ENCODE measurements at places on chromosomes 7 and 10.

DNA sequence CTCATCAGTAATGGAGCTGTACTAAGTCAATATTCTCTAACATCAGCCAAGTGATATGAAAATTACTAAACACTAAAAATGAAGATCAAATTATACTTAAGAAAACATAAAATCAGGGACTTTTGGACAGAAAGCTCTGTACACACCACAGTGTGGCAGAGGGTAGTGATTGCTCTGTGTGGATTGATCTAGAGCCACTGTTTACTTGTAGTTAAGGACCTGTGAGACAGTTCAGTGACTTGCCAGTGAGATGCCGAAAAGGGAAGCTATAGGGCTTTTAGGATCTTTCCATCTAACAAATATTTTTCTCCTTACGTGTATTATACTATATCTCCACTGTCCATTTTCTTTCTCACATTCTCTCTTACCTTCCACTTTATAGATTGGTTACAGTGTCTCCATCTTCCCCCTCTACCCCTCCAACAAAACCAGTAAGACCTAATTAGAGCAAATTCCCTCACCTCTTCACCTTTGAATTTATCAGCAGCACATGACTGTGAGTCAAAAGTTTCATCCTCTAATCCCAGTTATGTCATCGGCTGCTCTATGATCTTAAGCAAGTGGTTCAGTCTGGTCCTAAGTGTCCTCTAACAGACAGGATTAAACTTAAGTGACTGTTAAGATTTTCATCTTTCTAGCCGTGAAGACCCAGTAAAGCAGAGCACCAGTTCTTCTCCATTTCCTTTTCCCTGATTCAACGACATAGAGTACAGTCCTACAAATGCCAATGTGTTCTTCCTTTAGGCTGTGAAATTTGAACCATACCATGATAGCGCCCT, 6.9 kb downstream of the PIK3CG start:
- no peak for DNase-seq

DNA sequence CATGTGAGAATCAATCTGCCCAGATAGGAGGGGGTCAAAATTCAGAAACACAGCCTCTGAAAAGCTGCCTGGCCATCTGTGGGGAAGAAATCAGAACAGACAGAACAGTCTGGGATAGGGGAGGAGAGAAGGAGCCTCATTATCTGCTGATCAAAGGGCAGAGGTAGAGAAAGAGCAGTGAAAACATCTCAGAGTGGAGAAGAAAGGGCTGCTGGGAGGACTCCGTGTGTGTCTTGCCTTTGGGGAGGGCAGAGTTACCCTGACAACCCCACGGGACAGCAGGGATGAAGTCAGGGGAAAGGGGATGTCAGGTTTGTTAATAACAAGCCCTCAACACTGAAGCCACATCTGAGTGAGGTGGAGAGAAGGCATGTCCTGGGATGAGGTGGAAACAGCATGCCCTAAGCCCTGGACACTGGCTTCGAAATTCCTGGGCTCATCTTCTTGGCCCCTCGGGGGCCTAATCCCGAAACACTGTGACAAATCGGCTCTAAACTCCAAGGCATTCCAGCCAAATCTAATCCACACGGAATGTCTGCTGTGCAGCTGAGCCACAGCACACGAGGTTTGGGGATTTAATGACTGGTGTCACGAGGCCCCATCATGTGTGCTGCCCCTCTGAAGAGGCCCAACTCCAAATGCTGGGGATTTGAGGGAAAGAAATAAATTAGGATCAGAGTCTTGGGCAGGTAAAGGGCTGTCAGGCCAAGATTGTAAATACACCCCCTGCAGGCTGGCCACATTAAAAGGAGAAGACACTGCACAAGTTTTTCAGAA, 82.8 kb upstream of the FGFR2 start:
- DNase-seq, result no peak

DNA sequence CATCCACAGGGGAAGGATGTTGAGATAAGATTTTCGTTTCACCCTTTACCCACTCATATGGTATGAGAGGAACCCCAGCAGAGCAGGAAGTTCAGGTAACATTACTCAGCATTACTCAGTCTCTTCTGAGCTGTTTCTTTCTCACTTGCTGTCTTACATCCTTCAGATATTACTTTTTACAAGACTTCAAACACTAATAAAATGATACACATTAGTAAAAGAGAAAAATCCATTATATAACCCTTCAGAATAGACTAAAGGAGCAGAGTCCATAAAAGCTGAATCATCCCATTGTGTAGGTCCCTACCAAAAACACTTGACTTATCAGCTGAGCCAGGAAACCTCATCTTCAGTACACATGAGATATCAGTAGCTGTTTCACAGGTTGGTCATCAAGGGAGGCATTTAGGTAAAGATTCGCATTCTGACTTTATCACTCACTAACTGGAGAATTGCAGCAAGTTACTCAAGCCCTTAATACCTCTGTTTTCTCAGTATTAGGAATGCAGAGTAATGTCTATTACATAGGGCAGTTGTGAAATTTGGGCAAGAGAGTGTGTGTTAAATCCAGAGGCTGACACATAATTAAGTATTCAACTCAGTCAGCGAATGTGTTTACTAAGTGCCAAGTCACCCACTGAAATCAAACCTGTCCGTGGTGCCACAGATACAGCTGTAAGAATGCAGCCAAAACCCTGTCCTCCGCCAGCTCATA, 44.7 kb downstream of the KLF6 start:
- no peak for DNase-seq

DNA sequence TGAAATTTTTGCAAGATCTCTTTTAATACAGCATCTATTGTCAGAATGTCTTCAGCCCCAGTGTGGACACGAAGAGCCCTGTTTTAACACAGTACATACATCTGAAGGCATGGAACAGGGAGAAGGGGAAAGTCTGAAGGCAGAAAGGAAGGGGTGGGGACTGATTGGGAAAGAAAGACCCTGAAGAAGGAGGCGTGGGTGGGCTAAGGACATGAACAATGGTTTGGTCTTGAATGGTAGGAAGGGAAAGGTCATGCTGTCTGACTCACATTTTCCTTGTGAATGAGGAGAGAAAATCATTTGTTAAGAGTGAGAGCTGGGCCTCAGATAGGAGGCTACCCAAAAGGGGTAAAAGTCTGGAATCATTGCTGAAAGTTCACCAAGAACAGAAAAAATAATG, 297.1 kb downstream of the GALNT17 start:
- DNase-seq, result no peak

DNA sequence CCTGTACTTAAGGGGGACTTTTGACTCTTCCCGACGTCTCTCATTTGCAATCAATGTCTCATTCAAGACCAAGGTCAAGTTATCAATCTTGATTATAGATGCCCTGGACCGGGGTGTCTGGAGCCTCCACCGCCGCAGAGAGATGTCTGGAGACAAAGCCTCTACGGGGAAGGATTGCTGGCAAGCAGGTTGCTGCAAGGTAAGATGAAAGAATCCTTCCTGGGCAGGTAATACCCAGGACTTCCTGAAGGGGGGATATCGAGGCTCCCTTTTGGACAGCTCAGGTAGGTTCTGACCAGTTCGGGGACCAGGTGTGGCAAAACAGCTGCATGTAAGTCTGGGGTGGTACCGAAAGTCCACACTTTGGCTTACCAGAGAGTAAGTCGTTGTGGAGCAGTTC, 12.5 kb upstream of the CUX1 start:
- no peak for DNase-seq

- DNase-seq, result no peak
Observed at GRCh38 chr7:81441750-81442149, 328.1 kb downstream of the HGF start.

- DNase-seq, result no peak
Observed at GRCh38 chr7:66454600-66455225, 174.0 kb upstream of the KCTD7 start.

DNA sequence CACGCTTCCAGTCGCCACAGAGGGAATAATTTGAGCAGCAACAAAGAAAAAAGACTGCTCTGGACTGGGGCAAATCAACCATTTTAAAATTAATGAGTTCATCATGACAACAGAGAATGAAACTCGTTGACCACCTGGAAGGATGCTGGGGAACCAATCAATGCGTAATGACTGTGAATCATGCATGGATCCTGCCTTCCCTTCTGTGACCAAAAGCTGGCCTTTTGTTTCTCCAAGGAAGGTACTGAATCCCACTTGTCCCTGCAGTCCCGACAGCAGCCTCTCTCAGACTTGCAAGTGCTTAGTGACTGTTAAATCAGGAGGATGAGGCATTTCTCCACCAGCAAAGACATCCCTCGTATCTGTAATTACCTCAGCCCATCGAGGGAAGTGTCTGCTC, 68.0 kb upstream of the TNS3 start:
- DNase-seq, result no peak

GRCh38 chr10:49767752-49768151, 5.6 kb upstream of the OGDHL start:
- no peak for DNase-seq

DNA sequence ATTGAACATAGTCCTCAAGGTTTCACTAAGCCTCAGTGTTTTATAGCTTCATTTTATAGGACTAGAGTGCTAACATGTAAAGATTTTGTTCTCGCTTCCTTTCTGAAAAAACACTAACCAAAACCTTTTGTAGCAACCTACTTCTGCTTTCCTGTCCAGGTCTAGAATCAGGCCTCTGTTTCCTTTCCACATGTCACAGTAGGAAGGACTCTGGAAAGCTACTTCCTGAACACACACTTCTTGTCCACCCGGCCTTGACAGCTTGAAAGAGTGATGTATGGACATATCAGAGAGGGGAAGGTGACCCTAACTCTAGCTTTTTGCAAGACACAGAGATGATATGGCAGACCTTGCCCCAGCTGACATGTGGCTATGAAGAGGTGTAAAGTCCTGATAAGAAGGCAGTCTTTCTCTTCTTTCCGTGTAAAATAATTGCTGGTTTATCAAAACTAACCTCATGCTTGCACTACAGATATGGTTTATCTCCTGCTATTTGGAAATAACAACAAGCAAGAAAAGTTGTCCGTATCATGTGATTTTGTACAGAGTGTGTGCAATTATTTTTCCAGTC, 175.4 kb downstream of the SKAP2 start:
- no peak for DNase-seq

DNA sequence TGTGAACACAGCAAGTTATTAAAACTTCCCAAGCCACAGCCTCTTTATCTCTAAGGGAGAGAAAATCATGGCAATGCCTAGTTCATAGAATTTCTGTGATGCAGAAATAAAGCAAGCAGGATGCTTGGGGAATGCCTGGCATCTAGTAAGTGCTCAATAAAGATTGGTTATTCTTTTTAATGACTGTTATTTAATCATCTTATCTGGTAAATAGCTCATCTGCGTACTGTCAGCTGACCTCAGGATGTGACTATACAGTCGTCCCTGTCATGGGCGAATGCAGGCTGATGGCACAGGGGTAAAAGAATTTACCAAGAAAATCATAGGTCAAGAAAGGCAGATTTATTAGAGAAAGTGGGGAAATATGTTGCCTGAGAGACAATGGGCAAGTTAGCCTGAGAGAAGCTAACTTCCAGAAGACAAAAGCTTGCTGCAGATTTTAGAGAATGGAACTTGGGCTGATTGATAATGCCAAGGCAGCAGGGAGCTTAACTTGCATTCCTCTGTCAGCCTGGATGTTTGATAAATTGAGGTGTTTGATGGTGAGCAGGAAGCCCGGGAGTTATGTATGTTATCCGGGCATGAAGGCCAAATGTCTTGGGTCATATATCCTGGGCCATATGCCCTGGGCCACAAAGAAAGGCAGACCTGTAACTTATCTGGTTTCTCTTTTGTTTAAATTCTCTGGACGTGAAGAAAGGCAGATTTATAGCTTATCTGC, 126.0 kb downstream of the KCNMA1 start:
- no peak for DNase-seq

DNA sequence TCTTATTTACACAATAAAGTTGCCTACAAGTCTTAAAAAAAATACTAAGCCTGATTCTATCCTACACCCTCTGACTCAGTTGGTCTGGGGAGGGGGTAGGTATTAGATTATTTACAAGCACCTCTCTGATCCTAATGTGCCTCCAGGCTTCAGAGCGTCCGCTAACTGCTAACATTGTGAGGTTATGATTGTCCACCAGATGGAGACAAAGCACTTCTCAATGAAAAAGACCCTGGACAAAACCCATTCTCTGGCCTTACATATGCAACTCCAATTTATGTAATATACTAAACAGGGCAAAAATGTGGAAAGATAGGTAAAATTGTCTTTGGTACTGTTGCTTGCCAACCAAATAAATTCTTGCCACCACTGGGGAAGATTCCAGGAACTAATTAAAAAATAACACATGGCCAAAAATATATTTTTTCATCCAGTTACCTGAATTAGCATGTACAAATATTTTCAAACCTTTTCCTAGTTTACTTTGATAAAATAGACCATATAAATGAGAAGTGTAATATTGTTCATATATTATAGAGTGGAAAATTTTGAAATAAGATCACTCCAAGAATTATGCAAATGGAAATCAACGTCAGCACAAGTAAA, 92.4 kb downstream of the KIF20B start:
- DNase-seq, result peak; percentile 24

GRCh38 chr10:11504566-11505285, 106.7 kb downstream of the USP6NL start:
- no peak for DNase-seq

DNA sequence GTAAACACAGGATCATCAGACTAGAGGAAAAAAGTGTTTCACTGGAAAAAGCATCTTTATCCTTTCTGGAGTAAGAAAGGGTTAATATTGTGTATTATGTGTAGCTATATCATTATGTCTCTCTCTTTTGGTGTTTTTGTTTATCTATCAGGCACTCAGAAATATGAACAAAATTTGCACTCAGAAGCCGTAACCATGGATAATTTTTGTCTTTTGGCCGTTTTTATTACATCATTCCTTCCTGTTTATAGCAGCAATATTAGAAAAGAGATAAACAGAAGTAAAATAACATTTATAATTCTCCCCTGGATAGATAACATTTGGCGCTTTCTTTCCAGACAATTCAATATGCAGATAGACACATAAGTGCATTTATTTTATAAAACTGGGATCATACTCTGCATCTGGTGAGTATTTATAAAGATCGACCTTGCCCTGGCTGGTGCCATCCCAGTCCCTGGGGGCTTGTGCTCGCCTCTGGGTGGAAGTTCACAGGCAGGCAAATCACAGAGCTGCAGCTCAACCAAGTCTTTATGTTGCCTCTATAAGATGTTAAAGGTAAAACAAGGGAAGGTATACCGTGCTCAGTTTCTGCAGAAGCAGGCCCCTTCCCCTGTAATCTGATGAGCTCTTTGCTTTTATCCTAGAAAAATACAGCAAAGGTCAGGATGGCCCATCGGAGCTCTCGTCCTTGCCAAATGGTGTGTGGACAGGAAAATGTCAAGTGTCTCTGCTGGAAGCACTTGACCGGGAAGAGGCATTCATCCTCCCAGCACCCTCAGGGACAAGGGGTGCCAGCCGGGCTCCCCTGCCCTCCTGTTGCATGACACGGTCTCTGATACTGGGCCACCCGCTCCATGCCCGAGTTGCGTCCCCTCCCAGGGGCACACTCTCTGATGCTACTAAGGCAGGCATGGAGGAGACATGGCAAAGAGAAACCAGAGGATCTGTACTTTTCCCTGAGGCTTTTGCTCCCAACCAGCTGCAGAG, 43.9 kb downstream of the PYROXD2 start:
- no peak for DNase-seq

DNA sequence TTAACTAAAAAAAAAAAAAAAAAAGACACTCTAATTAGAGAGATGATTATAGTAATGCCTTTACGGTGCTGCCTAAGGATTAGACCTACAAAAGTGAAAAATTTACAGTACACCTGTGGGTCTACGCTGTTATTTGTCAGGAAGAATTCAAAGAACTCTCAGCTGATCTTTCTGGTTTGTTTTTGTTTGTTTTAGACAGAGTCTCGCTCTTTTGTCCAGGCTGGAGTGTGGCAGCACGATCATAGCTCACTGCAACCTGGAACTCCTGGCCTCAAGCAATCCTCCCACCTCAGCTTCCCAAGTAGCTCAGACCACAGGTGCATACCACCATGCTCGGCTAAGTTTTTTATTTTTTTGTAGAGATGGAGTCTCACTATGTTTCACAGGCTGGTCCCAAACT, 28.3 kb upstream of the FOXK1 start:
- DNase-seq, result no peak
